Bronchial epithelial cell (primary cell): ENCODE measurements at places on chromosomes 1 and 21. TPM values are rescaled to one million over a fixed set of nuclear protein-coding genes. Genes with fewer than 3 reads are reported as not detected.

The REN gene
- total RNA-seq = 0.26 TPM in 2 replicates

The CYP4Z1 gene
- total RNA-seq = not detected in 2 replicates

The RNU1-2 gene
- 2,323 and 5,262 TPM in 2 replicates for total RNA-seq

The KCNA3 gene
- total RNA-seq = not detected in 2 replicates

The AMY1C gene
- total RNA-seq = 0.26 TPM in 2 replicates

The VHLL gene
- total RNA-seq = 0.26 and 0.77 TPM in 2 replicates

The FCRL6 gene
- total RNA-seq = 0.13 TPM in 1 of 2 replicates, not detected in the other

The OTUD7B gene
- total RNA-seq = 15.3 and 19.2 TPM in 2 replicates

The ARHGAP30 gene
- 1.3 and 3.1 TPM in 2 replicates for total RNA-seq

The UTS2 gene
- total RNA-seq = 0.26 TPM in 1 of 2 replicates, not detected in the other

- DNase-seq = no peak
Measured at GRCh38 chr1:208820580-208821212, 576.5 kb upstream of the PLXNA2 start.

- DNase-seq = peak; percentile 89
Measured at GRCh38 chr1:26854906-26855305, 8.0 kb upstream of the SFN start.

- peak; percentile 88 for DNase-seq
Measured at GRCh38 chr1:45172005-45172404, 34.4 kb downstream of the ZSWIM5 start.

DNA sequence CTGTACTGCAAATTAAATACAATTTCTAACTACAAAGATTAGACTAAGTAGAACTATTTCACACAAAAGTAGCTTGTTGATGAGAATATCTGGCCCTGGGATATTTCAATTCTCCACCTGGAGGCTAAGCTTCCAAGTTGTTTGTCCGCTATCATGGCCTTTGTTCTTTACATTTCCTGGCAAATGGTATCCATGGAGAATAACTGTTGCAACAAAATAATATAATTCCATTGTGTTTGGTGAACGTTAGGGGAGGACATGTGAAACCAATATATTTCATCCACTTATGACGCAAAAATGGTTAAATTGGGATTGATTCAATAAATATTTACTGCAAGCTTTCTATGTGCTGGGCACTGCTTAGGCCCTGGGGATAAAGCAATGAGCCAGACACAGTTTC is 565.4 kb downstream of the PTPRC start:
- no peak for DNase-seq

GRCh38 chr1:153586347-153586746 is 20.7 kb upstream of the S100A2 start:
- no peak for DNase-seq

DNA sequence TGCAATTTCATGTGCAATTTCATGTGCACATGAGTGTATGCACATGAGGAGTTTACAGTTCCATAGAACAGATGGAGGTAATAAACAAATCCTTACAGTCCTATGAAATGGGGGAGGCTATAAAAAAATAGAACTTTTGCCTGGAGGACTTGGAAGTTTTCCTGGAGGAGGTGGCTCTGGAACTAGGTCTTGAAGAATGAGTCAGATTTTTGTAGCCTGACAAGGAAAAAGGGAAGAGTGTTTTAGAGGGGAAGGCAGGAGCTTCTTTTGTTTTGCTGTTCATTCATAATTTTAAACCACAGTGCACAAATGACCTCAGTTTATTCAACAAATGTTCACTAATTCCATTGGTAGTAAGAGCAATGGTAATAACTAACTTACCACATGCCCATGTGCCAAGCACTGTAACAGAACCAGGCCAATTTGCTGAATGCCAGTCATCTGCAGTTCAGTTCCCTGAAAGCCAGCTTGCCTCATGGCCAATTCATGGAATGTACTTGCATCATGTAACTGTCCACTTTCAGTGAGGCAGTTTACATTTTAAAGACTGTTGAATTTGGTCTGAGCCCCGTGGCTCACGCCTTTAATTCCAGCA is 2.7 kb downstream of the DIO1 start:
- DNase-seq = peak; percentile 49

DNA sequence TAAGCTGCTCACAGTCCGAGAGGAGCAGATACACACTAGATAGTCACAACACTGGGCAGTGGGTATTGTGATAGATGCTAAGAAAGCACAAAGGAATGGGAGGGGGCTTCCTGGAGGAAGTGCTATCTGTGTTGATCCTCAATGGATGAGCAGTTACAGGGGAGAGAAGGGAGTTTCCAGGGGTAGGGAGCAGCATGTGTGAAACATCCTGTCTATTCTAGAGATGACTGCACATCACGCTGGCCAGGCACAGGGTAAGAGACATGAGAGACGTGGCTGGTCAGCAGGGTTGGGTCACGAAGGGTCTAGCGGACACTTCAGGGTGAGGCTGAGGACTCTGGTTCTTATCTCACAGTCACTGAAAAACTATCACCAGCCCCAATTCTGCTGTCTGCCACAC is 235.2 kb downstream of the TRABD2B start:
- no peak for DNase-seq

DNA sequence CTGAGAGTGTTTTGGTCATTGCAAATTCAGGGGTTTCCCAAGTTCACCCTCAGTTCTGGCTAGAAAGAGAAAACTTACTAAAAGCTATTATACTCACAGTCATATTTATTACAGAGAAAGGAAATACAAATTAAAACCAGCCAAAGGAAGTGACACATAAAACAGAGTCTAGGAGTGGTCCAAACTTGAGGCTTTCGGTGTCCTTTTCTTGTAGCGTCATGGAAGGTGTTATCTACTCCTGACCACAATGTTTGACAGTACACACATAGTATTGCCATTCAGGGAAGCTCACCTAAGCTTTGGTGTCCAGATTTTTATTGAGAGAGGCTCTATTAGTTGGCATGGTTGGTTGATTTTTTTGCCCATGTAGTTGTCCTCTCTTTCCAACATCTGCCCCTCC is 59.0 kb downstream of the SLC35A3 start:
- no peak for DNase-seq

DNA sequence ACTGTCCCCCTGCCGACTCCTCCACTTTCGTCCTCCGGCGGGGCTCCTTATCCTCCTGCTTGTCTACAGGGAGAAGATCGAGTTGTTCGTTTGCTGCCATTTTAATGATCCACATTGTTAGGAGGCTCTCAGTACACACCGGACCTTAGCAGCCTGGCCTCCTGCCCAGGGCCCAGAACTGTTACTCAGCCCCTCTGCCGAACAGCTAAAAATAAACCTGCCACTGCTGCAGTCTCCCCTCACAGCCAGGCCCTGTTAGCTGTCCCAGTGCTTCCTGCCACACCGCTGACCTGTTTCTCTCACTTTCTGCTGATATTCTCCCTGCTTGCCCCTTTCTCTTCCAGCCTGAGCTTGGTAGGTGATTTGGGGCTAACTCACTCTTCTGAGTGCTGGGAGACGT is 8.3 kb downstream of the MAPKAPK2 start:
- no peak for DNase-seq

DNA sequence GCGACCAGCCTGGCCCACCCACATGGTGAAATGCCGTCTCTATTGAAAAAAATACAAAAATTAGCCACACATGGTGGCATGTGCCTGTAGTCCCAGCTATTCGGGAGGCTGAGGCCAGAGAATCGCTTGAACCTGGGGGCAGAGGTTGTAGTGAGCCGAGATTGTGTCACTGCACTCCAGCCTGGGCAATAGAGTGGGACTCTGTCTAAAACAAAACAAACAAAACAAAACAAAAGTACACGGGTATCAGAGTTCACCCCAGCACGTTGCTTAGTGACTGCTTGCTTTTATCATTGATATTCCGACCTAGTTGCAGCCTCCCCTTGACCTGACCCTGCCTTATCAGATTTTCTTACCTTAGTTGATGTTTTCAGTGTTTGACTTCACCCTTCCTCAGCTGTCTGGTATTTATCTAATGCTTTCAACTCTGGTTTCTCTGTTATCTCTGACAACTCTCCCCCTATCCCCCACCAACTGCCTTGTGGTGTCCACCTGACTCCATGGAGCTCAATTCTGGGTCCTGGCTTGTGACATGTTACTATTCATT is 5.1 kb downstream of the TLCD4 start:
- no peak for DNase-seq

- no peak for DNase-seq
Measured at GRCh38 chr1:97538113-97538512, 382.7 kb downstream of the DPYD start.

DNA sequence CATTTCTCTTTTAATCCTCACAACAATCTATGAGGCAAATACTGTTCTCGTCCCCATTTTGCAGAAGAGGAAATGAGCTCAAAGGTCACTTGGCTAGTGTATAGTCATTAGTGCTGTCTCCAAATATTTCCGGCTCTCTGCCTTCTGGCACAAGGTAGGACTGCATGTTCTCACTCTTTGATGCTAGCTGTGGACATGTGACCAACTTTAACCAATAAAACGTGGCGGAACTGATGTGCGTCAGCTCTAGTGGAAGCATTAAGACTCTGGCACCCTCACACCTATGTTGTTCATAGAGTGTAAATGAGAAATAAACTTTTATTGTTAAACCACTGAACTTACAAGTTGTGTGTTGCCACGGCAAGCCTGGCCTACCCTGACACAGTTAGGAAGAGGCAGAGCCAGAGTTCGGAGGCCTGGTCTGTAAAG is 5.0 kb upstream of the KIF21B start:
- no peak for DNase-seq

DNA sequence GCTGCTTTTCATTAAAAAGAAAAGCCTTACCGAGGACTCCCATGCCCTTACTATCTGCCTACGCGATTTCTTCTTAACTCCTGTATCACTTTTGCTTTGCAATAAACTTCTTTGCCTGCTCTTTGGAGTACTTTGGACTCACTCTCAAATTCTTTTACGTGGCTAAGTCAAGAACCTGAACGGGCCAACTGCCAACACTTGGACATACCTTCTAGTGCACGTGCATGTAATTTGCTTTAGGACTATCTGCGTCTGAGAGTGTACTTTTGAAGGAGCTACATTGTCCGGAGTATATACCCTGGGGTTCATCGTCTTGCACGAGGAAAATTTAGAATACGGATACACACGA is 3.6 kb upstream of the OTUD3 start:
- DNase-seq = no peak

DNA sequence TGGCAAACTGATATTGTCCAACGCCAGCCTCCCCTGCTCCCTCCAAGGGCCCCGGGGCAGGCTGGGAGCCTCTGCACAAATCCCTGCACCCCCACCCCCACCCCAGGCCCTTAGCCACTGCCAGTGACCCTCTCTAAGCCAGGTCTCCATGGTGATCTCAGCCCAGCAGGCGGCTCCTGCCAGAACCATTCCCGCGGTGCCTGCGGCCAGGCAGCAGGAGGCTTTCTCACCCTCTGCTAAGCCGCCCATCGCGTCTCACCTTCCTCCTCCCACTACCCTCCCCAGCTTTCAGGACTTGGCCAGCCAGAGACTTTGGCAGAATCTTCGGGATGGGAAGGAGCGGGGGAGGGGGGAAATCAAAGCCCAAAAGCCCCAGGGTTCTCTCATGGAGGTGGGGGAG is 46.8 kb upstream of the WASF2 start:
- DNase-seq = peak; percentile 25

GRCh38 chr1:92854101-92854785 is 22.4 kb downstream of the RPL5 start:
- DNase-seq = no peak

- no peak for DNase-seq
Measured at GRCh38 chr1:244076740-244077139, 25.7 kb downstream of the ZBTB18 start.

- DNase-seq = peak; percentile 38
Measured at GRCh38 chr1:100631015-100631551, 88.5 kb upstream of the VCAM1 start.

GRCh38 chr1:224488806-224489499 is 54.4 kb upstream of the WDR26 start:
- DNase-seq = peak; percentile 54
